LHCN-M2 (cell line): ENCODE measurements at places on chromosomes 16 and 17. TPM values are rescaled to one million over a fixed set of nuclear protein-coding genes. Genes with fewer than 3 reads are reported as not detected.

ZNF207 gene
- 141 and 157 TPM in 2 replicates for total RNA-seq

MILR1 gene
- total RNA-seq = 36.8 and 52.6 TPM in 2 replicates

NLGN2 gene
- total RNA-seq = 7.6 and 8.3 TPM in 2 replicates

KRTAP4-1 gene
- not detected in 2 replicates for total RNA-seq

DNA sequence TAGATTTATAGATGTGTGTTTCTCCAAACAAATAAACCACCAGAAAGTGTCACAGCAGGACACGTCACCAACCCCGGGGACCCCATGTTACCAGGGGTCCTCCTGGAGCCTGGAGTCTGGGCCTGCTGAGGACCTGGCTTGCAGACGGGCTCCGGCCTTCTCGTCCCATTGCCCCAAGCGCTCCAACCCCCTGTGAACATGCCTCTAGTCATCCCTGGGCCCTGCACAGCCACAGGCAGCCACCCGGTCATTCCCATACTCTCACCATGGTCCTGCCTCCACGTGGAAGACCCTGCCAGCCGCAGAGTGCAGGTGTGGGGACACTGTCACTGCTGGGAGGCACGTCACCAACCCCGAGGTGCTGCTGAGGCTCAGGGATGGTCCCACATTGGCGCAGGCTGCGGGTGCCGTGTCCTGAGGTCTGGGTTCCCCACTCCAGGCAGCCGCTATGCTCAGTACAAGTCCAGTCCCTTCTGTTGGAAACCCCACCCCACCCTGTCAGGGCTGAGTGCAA lies 4.5 kb downstream of the SECTM1 start:
- no peak for DNase-seq

GRCh38 chr17:34797720-34798119 lies 163.5 kb downstream of the CCT6B start:
- no peak for DNase-seq

DNA sequence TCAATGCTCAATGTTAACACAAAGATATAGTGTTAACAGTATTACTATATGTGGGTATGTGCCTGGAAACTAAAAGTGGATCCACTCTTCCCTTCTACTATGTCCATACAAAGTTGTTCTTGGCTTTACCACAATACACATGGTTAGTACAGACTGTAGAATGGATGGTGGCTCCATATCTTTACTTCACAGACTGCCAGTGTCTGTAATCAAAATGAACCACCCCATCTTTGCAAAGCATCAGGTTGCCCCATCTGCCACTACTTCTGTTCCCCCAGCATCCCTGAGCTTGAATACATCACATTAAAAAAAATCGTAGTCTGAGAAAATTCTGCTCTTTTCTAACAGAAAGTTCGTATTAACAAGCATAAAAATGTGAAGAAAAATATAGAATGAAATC lies 30.0 kb downstream of the USP32 start:
- no peak for DNase-seq

- DNase-seq = no peak
Measured at GRCh38 chr17:55363033-55363432, 58.6 kb downstream of the MMD start.

DNA sequence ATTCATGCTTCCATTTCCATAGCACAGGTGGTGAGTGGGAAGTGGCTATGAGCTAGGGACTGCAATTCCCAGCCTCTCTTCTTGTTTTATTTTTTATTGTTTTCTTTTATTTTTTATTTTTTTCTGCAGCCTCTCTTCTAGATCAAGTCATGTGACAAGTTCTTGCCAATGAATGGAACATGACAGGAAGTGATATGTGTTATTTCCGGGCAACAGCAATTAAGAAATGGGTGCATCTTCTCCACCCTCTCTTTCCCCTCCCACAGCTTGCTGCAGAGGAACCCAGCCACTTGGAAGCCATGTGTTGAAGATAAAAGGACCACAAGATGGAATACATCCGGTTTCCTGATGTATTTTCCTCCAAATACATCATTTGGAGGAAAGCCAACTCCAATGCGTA lies 23.6 kb downstream of the IRX5 start:
- no peak for DNase-seq

- no peak for DNase-seq
Measured at GRCh38 chr17:2396192-2396567, 4.7 kb downstream of the MNT start.

DNA sequence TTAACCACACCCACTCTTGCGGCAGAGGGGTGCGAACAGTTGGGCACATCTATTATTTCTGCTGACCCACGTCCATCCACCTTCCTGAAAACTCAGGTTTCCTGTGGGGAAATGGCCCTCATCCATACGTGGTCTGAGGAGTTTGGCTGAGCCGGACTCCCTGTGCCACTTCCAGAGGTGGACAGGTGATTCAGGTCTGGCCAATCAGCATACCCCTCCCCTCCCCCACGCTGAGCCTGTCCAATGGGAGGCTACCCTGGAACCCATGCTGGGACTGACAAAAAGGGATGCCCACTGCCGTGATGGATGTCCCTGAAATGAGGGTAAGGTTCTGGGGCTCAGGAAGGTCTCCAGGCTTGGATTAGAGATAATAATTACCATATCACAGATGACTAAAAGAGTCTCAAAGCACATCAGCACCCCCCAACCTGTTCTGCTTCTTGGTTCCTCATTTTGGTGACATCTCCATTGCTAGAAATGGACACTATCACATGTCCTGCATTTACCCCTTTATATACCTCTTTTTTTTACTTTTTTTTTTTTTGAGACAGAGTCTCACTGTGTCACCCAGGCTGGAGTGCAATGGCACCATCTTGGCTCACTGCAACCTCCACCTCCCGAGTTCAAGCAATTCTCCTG lies 5.3 kb upstream of the MAPK7 start:
- DNase-seq = no peak

DNA sequence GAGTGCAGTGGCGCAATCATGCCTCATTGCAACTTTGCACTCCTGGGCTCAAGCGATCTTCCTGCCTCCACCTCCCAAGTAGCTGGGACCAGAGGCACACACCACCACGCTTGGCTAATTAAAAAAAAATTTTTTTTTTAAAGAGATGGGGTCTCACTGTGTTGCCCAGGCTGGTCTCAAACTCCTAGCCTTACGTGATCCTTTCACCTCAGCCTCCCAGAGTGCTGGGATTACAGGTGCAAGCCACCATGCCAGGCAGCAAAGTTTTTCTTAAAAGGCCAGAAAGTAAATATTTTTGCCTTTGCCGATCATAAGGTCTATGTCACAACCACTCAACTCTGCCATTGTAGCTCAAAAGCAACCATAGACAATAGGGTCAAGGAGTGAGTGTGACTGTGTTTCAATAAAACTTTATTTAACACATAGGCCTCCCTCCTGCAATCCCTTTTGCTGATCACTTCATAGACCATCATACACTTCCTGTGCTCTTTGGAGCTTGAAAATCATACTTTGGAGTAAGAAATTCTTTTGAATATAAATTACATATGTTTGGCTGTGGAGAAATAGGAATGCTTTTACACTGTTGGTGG lies 48.6 kb downstream of the PITPNC1 start:
- DNase-seq = no peak

DNA sequence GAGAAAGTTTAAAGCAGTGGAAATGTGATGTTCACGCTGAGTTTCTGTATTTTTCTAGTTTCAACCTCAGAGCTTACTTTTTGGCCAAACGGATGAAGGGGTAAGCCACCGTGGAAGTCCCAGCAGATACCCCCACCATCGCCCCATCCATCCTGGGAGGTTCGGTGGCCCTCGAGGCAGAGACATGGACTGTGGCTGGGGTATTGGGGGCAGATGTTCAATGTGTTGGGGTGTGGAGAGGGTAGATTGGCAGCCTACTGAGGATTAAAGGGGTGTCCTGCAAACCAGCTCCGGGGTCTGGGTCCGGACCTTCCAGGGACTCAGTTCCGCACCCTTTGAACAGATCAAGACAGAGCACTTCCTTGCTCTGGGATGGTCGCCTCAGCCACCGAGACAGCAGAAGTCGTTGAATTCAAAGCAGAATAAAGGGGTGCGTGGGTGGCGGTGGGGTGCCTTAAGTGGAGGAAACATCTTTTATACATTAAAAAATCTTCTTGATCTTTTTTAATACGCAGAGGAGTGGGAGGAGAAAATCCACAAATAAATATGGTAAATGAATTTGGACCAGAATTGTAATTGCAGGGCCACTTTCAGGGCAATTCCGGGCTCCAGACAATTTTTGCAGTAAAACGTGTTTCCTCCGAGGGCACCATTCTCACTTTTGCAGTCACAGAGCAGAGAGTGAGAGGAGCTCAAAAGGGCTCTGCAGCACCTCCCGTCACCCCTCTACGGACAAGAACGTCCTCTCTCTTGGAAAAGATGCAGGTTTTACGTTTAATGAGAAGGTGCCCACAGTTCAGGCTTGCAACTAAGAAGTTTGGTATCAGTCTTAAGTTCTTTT lies 8.2 kb upstream of the CBX8 start:
- DNase-seq = no peak

GRCh38 chr16:69768666-69769065 lies 6.5 kb downstream of the WWP2 start:
- DNase-seq = no peak

- DNase-seq = no peak
Measured at GRCh38 chr17:72343911-72344310, 223.1 kb downstream of the SOX9 start.

GRCh38 chr16:53905028-53905427 lies 201.1 kb downstream of the FTO start:
- DNase-seq = no peak

GRCh38 chr16:30743716-30744115 lies 4.5 kb upstream of the PHKG2 start:
- DNase-seq = no peak

- no peak for DNase-seq
Measured at GRCh38 chr16:68475071-68475470, 26.8 kb upstream of the SMPD3 start.

GRCh38 chr17:57305908-57306504 lies 49.7 kb downstream of the MSI2 start:
- no peak for DNase-seq

GRCh38 chr17:63291258-63291657 lies 154.8 kb downstream of the CYB561 start:
- DNase-seq = no peak

DNA sequence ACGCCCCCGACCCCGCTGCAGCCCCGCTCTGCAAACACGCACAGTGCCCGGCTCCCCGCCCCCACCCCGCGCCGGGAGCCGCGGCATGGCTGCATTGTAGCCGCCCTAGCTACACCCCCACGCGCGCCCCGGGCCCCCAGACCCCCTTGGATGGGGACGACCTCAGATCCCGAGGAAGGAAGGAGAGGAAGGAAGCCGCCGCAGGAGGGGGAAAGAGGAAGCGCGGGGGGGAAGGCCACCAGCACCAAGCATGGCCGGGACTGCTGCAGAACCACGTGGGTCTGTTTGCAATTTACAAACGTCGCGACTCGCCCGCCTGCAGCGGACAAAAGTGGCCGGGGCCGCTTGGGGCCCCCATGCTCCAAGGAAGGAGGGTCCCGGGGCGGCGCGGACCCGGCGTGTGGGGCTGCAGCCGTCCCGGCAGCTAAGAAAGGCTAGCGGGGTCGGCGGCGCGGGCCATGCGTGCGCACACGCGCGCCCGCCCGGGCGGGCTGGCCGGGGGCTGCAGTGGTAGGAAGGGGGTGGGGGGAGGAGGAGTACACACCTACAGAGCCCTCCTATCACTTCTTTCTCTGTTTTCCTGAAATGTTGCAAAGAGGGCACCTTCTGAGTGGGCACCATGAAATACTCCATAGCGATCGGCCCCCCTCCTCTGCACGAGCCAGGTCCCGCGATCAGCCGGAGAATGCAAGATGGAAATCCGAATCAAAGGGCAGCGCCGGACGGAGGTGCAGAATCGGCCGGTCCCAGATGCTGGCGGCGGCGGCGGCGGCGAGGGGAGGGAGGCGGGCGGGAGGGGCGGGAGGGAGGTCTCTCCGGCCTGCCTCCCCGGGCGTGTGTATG lies 488 bp downstream of the TFAP4 start:
- peak; percentile 22 for DNase-seq

GRCh38 chr17:7439462-7440112 lies at the start of gene FGF11:
FGF11 (plus strand) TSS chr17:7439512; CDS start chr17:7439621, 109 bp downstream.
- no peak for DNase-seq

GRCh38 chr16:29675811-29676643 lies 3.0 kb upstream of the QPRT start:
- no peak for DNase-seq

GRCh38 chr17:693791-694638 lies 20.6 kb downstream of the VPS53 start:
- DNase-seq = peak; percentile 93

GRCh38 chr17:15220785-15221184 lies 44.3 kb downstream of the PMP22 start:
- DNase-seq = peak; percentile 15
